Stimulated activated CD4-positive, alpha-beta T cell treated with anti-CD3 and anti-CD28 coated beads, TNF-alpha, amount 100 ng/mL, for 1 hour (primary cell): ENCODE measurements at places on chromosomes 11 and 22.

DNA sequence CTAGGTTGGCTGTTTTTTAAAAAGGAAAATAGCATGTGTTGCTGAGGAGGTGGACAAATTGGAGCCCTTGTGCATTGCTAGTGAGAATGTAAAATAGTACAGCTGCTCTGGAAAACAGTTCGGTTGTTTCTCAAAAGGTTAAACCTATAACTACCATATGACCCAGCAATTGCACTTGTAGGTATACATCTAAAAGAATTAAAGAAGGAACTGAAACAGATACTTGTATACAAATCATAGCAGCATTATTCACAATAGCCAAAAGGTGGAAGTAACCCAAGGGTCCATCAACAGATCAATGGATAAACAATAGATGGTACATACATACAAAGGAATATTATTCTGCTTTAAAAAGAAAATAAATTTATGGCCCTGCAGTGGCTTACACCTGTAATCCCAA is 111.4 kb downstream of the CSTPP1 start:
- DNase-seq: no peak

DNA sequence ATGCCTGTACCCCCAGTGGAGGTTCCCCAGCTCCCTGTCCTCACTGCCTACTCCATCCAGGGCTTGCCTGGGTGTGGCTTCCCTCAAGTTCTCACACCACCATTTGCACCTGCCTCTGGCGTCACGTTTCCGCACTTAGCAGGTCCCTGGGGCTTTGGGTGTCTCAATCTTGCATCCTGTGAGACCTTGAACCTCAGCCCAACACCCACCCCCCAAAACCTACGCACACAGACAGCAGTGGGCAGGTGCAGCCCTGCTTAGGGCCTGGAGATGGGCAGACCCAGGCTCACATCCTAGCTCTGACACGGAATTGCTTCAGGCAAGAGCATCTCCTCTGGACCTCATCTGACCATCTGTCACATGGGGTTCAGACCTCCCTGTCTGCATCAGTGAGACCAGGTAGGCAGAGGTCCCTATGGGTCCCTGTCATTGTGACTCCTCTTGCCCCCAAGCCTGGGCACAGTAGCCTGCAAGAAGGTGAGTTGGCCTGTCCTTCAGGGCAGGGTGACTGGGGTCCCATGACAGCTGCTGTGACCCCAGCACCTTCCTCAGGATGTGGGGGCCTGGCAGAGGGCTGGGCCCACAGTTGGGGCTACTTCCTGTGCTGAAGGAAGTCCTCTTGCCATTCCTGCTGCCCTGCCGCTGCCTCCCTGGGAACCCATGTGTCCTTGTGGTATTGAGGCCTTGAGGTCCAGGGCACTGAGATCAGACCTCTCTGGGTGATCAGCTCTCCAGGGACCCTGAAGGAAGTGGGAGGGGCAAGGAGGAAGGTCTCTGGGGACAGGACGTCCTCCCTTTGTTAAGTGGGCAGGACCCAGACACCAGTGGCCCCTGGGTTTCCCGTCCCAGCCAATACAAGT is 2.0 kb downstream of the SIPA1 start:
- no peak for DNase-seq

GRCh38 chr11:561148-562003 is 606 bp downstream of the RASSF7 start:
- no peak for DNase-seq

DNA sequence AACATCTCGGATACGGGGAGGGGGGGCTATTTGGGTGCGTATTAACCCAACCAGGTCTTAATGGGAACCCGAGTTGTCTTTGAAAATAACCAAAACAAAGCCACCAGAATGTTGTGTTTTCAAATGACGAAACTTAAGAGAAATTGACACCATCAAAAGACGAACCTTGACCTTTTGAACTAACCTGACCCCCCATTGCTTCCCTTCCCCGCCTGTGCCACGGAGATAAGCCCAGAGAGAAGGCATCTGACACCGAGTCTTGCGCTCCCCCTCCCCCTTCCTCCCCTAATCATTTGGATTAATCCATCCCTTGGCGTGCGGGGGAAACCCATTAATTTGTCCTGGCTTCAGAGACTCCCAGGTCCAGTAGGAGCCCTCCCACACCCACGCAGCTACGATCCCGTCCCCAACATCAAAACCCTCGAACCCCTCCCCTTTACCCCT is 4.5 kb upstream of the GCAT start:
- DNase-seq: no peak

- no peak for DNase-seq
Measured at GRCh38 chr11:107928767-107929507, 689 bp downstream of the RAB39A start.

DNA sequence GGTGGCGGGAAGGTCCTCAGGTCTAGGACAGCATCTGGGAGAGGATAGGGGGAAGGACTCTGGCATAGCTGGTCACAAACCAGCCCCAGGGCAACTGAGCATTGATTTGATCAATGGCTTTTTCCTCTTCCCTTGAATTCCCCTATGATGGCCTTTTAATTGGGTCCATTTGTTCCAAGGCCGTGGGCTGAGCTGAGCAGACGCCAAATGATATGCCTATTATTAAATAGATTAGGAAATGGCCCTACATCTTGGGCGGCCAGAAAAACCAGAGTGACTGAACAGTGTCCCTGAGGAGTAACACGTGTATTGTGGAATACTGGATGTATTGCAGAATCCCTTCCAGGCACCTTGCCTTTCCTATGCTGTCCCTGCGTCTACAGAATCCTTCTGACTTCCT is 26.7 kb upstream of the P2RY6 start:
- no peak for DNase-seq

DNA sequence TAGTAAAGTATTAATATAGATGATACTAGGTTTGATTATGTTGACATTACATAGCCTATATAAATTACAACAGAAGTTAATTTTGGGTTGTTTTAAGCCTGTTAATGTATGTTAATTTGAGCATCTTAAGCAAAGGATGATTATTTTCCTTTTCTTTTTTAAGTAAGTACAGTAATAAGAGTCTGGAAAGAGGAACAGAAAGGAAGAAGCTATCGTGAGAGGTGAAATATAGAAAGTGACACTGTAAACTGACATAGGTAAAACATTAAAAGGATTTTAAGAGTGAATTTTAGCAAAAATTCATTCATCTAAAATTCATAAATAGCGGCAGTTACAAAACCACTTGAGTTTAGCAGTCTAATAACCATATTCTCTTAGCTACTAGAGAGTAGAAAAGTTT is 45.5 kb downstream of the FAR1 start:
- DNase-seq: no peak

- no peak for DNase-seq
Measured at GRCh38 chr22:20423906-20424551, 13.6 kb downstream of the SCARF2 start.

- DNase-seq: no peak
Measured at GRCh38 chr11:72730243-72730642, 22.0 kb downstream of the ARAP1 start.

- DNase-seq: no peak
Measured at GRCh38 chr11:115900111-115900510, 395.9 kb upstream of the CADM1 start.

GRCh38 chr11:68418648-68419047 is 41.9 kb upstream of the PPP6R3 start:
- DNase-seq: no peak

- no peak for DNase-seq
Measured at GRCh38 chr22:39910876-39911613, 10.2 kb downstream of the GRAP2 start.

DNA sequence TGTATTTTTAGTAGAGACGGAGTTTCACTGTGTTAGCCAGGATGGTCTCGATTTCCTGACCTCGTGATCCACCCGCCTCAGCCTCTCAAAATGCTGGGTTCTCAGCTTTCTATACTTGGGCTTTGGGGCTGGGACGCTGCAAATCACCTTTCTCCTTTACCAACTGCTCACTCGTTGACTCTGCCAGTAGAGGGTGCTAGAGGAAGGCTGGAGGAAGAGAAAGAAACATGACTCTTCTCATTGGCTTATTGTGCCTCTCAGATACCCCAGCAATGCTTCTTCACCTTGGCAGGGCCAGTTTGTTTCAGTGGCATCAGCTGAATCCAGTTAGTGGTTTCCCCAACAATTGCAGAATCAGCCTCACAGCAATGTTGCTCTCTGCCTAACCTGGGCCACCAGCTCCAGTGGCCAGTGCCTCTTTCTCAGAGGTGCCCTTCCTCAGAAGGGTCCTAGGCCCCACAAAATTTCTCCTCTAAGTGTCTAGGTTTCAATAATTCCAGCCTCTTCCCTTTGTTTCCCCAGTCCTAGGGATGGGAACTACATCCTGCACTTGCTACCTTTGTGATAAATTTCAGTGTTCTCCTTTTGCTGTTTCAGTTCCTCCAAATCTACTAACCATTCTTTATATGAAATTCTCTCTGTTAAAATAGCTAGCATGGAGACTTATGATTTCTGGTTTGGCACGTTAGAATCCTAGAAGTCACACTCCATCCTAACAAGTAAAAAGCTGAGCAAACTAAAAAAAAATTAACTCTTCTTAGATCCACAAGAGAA is 71.5 kb upstream of the VSTM5 start:
- no peak for DNase-seq

GRCh38 chr11:91178366-91178765 is 955.5 kb upstream of the CHORDC1 start:
- no peak for DNase-seq

GRCh38 chr11:33542921-33543320 is 157.7 kb downstream of the C11orf91 start:
- DNase-seq: no peak

- no peak for DNase-seq
Measured at GRCh38 chr11:91755951-91756707, 468.5 kb upstream of the FAT3 start.

- DNase-seq: no peak
Measured at GRCh38 chr22:46697811-46698515, 40.1 kb downstream of the CERK start.
